ENCODE measurements at places on chromosomes 5 and 9.

DNA sequence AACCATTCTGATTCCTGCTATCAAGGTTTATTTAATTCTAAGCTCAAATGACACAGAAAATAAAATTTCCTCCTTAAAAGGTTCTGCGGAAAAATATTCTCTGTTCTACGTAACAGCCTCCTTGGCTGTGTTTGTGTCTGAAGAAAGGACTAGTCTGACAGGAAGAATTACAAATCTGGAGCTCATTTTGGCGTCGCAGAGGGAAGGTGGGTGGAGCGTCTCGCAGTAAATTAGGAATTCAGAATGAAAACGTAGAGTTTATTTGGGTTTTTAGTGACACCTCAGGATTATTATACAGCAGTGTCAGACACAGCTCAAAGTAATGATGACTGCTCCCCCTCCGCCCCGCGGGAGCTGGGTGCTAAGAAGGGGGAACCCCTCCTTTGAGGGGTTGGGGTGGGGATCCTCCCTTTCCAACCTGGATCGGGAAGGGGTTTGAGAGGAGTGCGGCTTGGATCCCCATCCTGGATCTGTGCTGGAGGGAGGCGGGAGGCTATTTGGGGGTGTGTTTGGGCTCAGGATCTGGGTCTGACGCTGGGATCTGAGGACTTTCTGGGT, 933 bp upstream of the TGFBR1 start:
- no peak for DNase-seq

DNA sequence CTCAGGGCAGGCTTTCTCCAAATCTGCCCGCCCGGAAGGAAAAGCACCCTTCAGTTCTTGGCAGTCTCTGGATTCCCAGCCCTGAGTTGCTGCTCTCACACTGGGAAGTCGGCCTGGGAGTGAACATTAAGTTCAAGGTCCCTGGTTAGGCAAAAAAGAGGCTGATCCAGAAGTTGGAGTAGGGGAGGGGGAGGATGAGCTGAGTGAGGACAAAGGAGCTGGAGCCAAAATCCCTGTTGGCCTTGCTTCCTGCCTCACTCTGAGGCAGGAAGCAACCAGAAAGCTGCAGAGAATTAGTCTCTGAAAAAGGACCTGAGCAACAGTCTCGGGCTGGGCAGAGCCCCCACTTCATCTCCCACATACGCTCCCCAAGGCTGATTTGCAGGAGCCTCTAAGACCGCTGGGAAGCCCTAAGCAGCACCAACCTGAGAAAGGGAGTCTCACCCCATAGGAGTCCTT, 15.0 kb upstream of the RPS14 start:
- DNase-seq: no peak

GRCh38 chr9:131125038-131125287, 423 bp upstream of the NUP214 start:
- DNase-seq: no peak

DNA sequence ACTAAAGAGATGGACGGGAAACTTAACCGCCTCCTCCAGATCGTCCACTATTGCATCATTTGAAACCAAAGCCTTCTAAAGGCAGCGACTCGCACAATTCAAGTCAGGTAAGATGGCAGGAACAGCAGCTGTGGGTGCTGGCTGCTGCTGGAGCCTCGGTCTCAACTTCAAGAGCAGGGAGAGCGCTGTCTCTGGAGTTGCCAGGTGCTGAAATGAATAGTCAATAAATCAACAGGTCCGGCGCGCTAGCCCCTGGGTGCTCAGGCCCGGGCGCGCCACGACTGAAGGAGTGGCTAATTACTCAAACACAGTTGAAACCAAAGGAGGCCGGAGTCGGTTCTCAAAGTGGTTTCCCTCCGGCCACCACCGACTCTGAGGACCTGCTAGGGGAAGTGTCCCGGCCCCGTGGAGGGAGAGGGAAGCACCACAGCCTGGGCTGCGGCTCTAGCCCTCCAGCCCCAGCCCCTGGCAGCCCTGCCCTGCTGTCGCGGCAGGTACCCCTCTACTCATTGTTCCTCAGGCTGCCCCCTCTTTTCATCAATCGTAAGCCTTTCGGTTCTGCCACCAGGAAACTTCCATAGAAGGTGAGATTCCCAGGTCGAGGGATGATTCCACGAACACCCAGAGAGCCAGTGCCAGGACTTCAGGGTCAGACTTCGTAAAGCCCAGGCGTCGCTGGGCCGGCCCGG, 804 bp downstream of the TTC39B start:
- no peak for DNase-seq

- DNase-seq: no peak
Observed at GRCh38 chr5:1746371-1747078, 53.1 kb downstream of the MRPL36 start.

- no peak for DNase-seq
Observed at GRCh38 chr5:148740079-148740858, 85.9 kb upstream of the HTR4 start.
